MV-4-11 (cell line): ENCODE measurements at places on chromosomes 5 and 9.
A peak's percentile ranks its signal among the peaks of the same experiment; 100 is the strongest.

DNA sequence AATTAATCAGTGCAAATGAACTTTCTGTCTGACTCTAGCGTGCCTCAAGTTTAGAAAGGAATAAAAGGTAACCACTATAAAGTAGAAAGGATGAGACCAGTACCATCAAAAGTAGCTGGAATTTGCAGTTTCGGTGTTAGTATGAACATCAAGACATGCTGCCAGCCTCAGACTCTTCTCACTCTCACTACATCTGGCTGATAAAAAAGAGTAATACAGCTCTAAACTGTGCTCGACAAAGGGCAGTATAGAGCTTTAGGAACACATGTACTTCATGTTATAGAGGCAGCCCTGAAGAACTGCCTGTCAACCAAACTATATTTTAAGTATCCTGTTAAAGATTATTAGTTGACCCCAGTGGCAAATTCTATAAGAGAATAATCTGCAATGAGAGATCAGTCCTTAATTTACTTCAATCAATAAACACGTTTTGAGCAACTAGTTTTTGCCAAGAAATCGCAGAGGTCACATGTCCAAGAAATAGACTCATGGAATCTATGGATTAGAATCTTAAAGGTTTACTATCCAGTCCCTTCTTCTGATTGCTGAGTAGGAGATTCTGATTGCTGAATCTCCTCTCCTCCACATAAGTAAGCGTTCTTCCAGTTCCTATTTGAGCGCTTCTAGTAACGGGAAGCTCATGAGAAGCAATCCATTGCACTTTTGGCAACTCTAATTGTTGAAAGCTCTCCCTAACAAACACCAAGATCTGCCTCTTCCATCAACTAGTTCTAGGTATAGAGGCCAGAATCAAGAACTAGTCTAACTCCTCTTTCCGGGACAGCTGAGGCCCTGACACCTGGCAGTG, 941 bp downstream of the XPA start:
- peak; percentile 29 for DNase-seq

GRCh38 chr9:117414220-117414905, 494 bp downstream of the ASTN2 start:
- DNase-seq = no peak

DNA sequence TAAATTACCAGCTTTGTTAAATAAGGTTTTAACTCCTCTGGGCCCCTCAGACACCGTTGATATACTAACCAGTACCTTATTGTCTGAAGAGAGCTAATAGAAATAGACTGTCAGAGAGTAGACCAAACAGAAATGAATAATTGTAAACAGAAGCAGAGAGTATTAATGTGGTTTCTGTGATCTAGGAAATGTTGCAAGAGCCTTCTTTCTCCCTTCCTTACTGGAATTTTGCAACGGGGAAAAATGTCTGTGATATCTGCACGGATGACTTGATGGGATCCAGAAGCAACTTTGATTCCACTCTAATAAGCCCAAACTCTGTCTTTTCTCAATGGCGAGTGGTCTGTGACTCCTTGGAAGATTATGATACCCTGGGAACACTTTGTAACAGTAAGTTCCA, 5.1 kb downstream of the TYRP1 start:
- DNase-seq = no peak

DNA sequence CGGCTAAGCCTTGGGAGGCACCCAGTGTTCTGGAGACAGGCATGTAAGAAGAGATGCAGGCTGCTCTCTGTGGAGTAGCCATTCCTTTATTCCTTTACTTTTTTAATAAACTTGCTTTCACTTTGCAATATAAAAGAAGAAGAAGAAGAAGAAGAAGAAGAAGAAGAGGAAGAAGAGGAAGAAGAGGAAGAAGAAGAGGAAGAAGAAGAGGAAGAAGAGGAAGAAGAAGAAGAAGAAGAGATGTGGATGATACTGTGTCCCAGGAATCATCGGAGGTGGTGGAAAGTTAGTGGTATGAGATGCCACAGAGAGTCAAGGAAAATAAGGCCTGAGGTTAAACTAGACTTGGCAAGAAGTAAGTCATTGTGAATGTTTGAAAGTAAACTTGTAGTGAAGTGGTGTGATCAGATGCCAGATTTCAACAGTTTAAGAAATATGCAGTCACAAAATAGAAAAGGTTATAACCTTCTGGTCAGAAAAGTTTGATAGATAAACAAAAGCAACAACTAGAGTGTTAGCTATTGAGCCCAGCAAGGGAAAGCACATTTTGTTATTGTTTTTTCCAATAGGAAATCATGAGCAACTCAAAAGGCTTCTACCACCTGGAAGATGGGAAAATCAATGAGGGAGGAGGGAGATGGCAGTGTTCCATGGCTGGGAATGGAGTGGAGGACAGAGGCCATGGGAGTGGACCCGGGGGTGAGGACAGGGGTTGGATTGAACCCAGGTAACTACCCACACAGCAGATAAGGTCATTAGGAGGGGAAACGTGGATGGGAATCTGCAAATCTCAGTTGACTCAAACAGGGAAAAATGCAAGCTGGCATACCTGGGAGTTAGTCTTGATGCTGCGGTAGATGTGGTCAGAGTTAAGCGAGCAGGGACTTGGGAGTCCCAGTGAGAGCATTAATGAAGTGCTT, 16.8 kb downstream of the AOPEP start:
- DNase-seq = no peak

DNA sequence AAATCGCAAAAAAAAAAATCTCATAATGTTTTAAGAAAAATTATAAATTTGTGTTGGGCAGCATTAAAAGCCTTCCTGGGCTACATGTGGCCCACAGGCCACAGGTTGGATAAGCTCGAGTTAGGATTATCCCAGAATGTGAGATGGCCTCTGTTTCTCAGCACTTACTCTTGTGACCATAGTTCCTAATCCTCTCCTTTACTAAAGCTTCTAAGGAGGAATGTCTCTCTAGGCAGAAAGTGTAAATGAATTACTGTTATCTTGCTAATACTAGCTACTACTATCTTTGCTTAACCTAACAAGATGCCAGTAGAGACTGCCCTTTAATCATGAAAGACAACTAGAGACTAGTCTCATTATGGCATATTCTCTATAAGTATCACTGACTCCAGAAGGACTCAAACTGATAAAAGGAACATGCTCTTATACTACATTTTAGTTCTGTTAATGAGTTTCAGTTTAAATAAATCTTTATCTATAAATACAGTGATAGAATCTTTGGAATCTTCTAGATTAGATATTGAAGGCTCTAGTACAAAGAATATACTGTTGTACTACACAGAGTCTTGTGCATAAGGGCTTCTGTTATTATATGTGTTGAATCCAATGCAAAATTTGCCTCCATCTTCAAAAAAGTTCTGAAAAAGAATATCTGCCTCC, 13.8 kb downstream of the INVS start:
- DNase-seq = no peak

GRCh38 chr9:14097215-14097614, 216.7 kb downstream of the NFIB start:
- no peak for DNase-seq

GRCh38 chr5:157390133-157390532, 69.9 kb upstream of the NIPAL4 start:
- no peak for DNase-seq

DNA sequence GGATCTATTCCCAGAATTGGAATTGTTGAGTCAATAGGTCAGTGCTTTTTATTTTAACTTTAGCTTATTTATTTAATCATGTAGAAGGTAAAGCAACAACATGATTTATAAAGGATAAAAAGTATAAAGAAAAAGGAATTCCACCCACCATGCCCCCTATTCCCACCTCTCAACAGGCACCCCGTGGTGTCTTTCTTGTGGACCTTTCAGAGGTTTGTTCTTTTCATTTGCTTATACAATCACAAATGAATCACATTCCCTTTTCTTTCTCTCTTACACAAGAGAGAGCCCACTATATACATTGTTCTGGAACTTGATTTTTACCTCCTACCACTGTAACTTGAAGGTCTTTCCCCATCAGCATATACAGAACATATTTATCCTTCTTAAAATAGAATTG, 37.2 kb upstream of the SMIM32 start:
- DNase-seq = no peak

DNA sequence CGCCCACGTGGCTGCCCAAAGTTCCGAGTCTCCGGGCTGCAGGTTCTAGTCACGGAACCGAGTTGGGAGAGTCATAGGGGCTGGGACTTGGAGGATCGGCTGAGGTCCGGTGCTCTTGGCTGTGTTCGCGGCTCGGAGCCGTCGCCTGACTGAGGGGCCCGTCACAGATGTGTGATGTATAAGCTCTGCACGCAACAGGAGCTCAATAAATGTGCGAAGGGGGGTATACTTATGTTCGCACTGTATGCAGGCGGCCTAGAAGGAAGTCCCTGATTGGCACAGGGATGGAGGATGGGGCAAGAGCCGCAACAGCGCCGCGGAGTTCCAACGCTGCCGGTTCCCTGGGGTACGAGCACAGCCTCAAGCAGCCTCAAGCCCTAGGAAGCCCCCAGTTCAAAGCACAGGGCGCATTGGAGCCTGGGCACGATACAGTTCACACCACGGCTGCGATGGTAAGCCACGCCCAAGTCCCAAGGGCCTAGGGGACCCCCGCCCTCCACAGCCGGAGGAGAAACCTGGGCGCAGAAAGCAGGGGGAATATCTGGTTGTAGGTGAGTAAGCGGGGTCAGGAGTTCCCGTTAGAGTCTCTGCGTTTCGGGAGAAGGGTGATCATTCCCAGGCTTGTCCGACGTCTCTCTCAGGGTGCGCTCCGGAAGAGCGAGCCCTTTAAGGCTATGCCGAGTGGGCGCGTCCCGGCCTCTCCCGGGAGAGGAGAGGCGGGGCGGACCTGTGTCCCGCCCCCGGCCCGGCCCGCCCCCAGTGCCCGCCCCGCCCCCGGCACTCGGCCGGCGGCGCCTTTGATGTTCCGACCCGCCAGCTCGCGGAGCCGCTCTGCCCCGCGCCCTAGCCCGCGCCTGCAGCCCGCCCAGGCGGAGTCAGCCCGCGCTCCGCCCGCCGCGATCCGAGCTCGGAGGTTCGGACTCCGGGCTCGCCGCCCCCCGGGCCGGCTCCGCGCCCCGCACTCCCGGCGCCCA, at the start of gene TCF7:
TCF7 (plus strand) TSS at position 780 of the 974 bp plus-strand sequence. CDS start 226 bp downstream, outside the sequence.
- DNase-seq = peak; percentile 46

DNA sequence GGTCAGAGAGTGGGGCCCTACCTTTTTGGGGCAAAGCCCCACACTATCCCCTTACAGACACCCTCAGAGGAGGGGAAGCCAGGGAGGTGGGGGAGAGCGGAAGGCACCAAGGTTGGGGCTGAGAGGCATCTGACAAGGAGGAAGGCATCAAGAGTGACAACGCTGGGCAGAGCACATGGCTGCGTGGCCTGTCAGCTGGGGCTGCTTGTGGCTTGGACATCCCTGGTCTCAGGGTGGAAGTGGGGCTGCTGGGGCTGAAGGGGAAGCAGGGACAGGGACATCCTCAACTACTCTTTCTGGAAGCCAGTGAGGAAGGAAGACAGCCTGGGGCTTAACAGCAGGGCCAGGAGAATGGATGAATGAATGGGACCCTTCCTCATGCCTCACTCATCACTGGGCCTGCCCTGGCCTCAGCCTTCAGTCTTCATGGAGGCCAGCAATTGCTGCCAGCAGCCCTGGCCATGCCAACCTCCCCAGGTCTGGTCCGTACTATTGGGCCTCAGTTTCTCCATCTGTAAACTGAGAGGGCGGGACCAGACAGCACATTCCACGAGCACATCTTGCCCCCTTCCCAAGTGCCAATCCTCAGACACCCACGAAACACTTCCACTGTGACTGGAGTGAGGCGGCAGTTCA, 993 bp upstream of the RALGDS start:
- peak; percentile 85 for DNase-seq

DNA sequence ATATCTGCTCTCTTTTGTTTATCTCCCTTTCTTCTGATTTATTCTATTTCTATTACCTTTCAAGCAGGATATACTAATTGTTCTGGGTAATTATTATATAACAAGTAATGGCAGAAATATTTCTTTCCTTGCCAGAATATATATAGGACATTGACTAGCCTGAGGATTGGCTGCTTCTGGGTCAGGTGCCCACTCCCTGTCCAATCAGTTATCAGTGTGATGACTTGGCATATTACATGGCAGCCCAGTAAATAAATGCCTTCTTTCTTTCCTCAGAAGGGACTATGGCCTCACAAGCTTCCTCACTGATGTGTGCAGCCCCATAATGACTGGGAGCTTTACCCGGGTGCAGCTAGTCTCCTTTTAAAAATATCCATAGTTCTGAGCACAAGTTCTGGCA, 301.1 kb downstream of the EFNA5 start:
- DNase-seq = no peak

DNA sequence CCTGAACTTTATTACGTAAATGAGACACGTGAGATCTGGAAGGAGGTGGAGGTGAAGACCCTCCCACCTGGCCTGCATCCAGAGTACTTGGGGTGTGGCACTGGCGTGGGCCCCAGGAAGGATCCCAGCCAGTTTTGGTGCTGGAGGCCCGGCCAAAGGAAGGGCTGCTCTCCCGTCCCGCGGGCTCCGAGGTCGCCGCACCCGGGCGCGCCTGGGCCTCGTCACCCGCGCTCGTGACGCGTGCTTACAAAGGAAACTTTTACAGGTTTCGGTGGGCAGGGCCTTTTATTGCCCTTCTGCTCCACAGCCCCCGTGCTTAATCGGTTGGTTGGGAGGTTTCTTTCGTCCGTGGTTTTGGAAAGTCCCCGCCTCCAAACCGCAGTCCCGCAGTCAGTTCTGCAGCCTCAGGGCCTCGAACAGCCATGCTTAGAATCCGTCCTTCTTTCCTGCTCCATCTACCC, 29.2 kb downstream of the CDKN2A start:
- peak; percentile 67 for DNase-seq

- DNase-seq = no peak
Observed at GRCh38 chr5:1378866-1379659, 34.2 kb upstream of the CLPTM1L start.

GRCh38 chr5:154865466-154866184, 7.2 kb downstream of the CNOT8 start:
- DNase-seq = no peak

GRCh38 chr5:157670662-157671591, at the start of gene C5orf52:
C5orf52 (plus strand) TSS chr5:157671533; CDS start chr5:157671615, 82 bp downstream.
- peak; percentile 68 for DNase-seq

DNA sequence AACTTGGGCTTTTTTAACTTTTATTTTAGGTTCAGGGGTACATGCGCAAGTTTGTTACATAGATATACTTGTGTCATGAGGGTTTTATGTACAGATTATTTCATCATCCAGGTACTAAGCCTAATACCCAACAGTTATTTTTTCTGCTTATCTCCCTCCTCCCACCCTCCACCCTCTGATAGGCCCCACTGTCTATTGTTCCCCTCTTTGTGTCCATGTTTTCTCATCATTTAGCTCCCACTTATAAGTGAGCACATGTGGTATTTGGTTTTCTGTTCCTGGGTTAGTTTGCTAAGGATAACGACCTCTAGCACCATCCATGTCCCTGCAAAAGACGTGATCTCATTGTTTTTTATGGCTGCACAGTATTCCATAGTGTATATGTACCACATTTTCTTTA, 172.1 kb downstream of the SNCAIP start:
- no peak for DNase-seq
